ENCODE measurements at places on chromosomes 6 and 20.
A peak's percentile ranks its signal among the peaks of the same experiment; 100 is the strongest.

GRCh38 chr6:11865680-11866300 is 87.2 kb upstream of the ADTRP start:
- no peak for DNase-seq

DNA sequence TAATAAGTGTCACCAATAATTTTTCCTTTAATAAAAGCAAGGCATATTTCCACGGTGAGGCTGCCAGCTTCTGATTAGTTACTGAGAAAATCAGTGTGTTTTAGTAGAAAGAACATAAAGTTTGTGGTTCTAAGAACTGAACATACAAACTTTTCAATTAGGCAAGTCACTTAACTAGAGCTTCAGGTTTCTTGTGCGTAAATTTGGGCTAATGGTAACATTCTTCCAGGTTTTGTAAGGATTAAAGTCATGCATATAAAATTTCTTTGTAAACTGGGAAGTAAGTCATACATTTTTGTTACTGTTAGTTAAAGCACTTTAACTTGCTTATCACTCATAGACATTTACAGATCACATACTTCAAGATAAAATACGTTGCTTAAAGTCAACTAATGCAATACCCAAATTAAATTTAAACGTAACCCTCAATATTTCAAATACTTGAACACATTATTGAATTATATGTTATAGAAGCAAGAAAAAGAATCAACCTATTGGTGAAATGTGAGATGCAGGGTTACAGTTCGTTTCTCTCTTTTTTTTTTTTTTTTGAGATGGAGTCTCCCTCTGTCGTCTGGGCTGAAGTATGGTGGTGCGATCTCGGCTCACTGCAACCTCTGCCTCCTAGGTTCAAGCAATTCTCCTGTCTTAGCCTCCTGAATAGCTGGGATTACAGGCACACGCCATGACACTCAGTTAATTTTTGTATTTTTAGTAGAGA is 327.3 kb upstream of the NOX3 start:
- no peak for DNase-seq

GRCh38 chr6:116931456-116931855 is 54.4 kb downstream of the RFX6 start:
- DNase-seq, result no peak

GRCh38 chr20:40046703-40047102 is 642.3 kb downstream of the MAFB start:
- DNase-seq, result no peak

GRCh38 chr6:158018041-158018771 is 36.5 kb downstream of the SYNJ2 start:
- DNase-seq, result no peak

- DNase-seq, result no peak
These were observed 132.6 kb downstream of the CEBPB start for GRCh38 chr20:50323209-50323608.

GRCh38 chr6:109877028-109878004 is 100.8 kb upstream of the GPR6 start:
- DNase-seq, result no peak

- DNase-seq, result no peak
These were observed 131.3 kb downstream of the CEBPB start for GRCh38 chr20:50321797-50322480.

DNA sequence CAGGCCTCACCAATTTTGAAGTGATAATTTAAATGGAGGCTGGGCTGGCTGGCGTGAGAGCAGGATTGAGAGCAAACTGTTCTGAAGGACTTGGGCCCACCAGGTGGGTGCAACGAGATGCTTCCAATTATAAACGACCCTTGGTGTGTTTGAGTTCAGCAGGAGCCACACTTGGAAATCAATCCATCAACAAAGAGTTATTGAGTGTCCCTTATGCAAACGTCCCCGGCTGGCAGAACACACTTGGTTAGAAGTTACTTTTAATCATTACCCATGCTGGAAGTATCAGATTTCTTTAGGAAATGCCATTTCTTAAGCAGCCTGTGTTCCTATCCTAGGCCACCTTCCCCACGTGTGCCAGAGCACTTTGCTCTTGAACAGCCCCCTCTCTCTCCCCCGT is 37.8 kb upstream of the ZNF831 start:
- DNase-seq, result no peak

DNA sequence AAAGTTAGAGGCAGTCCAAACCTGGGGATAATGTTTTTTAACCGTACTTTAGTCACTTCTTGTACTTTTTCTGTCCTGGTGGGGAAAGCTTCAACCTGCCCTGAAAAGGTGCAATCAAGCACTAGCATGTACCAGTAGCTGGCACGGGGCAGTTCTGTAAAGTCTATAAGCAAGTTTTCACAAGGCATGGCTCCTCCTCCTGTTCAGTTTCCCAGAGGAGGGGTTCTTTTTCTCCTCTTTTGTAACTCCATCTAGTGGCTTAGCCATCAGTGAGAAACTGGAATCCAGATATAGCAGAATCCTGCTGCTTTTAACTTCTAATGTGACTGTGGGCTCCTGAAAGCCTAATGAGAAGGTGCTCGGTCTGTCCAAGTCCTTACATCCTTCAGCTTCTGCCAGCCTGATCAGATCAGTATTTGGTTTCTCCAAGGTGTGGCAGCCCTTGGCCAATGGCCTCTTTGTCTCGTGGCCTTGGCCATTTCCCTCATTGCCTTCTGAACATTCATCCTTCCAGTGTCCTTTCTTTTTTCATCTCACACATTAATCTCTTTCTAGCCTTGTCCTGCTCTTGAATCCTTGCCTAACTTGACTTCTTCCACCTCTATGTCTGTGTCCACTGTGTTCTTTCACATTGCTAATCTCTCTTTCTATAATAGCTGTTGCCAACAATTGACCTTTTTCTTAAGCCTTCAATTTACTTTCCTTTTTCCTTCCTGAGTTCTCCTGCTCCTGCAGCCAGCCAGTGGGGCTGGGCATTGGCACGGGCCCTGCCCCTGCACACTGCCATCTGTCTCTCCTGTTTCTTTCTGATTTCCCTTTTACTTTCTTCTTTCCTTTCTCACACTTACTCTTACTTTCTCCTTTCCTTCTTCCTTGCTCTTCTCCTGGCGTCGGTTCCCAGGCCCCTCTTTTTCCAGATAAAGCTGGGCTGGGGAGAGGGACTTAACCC is 222.0 kb upstream of the SYNCRIP start:
- peak; percentile 38 for DNase-seq

DNA sequence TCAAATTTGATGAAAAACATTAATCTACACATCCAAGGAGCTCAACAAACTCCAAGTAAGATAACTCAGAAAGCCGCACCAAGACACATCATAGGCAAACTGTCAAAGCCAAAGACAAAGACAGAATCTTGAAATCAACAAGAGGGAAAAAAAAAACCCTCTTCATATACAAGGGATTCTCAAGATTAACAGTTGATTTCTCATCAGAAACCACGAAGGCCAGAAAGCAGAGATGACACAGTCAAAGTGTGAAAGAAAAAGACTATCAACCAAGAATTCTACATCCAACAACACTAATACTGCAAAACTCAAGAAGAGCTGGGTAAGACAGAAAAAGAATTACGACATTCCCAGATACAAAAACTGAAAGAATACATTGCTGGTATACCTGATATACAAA is 73.8 kb downstream of the CDK19 start:
- no peak for DNase-seq

- no peak for DNase-seq
These were observed 16.3 kb downstream of the NTSR1 start for GRCh38 chr20:62724692-62725595.

- peak; percentile 13 for DNase-seq
These were observed 1.6 kb upstream of the RPS12 start for GRCh38 chr6:132812756-132813172.

DNA sequence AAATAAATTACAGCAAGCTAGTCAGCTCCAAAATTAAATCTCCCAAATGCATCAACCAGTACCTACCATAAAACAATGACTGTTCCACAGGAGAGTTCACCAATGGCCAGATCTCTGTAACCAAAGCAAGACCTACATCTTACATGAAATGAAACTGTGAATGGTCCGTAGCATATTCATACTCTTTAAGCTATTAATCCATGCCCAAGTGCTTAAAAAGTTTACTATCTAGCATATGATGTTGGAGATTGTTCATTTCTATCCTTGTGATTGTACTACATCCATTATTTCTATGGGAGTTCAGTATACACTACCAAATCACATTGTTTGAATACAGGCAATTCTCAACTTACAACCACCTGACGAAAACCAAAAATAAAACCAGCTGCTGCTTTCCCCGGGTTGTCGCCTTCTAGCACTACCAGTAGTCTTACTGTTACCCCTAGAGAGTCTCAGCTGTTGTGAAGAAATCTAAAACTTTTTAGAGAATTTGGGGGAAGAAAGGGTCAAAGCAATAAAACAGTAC is 38.0 kb downstream of the HIVEP2 start:
- no peak for DNase-seq

DNA sequence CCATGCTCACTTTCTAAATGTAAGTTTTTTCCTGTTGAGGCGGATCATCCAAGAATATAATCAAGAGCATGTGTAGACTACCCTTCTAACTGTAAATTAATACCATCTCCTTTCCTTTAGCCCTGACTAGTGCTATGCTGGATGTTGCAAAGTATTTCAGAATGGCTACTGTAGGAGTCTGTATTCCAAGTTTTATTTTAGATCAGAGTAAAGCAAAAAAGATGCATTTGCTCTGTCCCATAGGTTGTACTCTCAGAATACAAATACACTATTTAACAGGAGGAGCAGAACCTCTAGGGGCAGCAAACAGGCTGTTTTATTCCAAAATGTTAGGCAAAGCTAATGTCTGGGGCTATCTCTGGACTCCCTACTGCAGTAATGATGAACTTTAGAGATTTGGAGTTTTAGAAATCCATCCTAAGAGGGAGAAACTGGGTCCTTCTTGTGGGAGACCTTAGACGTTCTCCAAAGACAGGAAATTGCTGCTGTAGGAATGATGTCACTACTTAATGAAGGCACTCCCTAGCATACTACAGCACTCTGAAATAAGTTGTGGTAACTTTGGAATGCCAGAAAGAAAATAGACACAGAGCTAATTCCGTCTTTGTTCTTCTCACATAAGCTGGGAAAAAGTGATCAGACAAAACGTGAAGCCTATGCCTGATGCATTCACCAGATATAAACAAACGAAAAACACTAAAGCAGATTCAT is 392.4 kb upstream of the HS3ST5 start:
- DNase-seq, result no peak

- DNase-seq, result no peak
These were observed 6.6 kb downstream of the CITED2 start for GRCh38 chr6:139367810-139368351.

- no peak for DNase-seq
These were observed 1.4 kb downstream of the CYB5R4 start for GRCh38 chr6:83860782-83861495.

DNA sequence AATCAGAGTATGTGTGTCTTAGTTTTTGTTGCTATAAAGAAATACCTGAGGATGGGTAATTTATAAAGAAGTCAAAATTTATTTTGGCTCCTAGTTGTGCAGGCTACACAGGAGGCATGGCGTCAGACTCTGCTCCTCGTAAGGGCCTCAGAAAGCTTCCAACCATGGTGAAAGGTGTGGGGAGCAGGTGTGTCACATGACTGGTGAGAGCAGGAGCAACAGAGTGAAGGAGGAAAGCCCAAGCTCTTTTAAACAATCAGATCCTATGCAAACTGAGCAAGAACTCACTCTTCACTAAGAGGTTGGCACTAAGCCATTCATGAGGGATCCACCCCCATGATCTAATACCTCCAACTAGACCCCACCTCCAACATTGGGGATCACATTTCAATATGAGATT is 1524.3 kb downstream of the HACE1 start:
- no peak for DNase-seq
